ENCODE measurements at places on chromosomes 3 and 15.

DNA sequence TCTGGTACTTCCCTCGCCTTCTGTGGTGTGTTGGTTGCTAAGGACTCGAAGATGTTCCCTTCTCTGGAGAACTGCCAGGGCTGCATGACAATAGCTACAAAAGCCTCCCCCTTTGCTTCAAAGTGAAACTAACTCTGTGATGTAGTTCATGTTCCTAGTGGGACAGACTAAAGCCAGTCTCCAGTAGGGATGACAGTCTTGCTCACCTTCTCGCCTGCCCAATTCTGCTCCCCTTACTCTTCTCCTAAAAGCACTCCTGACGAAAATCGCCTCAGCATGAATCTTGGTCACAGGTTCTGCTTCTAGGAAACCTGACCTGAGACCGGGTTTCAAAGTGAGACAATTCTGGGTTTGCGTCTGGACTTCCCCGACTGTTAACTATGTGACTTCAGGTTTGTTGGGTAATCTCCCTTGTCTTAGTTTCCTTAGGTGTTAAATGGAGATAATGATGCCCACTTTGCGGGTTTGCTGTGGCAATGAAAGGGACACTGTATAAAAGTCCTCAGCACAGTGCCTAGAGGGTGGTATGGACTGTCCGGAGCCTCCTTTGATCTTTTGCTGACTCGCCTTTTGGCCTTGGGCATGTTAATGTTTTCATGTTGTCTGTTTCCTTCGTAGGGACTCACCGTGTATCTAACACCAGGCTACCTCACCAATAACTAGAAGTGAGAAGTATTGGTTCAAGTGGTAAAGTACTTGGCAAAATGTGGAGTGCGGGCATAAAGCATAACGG lies 24.9 kb upstream of the THRB start:
- DNase-seq = no peak

DNA sequence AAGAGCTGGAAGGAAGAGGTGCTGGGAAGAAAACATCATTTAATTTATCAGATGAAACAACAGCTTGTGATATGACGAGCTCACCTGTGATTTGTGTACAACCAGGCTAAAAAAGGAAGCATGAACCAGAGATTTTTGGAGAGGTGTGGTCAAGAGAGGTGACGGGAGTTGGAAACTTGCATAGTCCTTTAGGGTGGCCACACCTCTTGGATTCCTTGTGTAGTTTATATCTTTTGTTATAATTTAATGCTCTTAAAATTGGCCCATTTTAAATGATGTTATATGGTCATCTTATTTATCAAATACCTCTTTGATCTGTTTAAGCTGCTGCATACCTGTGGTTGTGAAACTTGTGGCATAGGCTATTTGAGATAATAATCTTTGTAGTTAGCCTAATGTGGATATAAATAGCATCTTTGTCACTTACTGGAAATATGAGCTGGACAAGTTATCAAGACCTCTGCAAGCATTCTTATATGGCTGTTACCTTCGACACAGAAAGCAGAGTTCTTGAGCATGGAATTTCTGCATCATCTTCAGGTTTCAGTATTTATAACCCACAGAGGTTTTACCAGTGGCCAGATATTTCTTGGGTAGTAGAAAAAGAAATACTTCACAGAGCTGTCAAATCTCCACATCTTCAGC lies 49.1 kb downstream of the IL1RAP start:
- DNase-seq = no peak

DNA sequence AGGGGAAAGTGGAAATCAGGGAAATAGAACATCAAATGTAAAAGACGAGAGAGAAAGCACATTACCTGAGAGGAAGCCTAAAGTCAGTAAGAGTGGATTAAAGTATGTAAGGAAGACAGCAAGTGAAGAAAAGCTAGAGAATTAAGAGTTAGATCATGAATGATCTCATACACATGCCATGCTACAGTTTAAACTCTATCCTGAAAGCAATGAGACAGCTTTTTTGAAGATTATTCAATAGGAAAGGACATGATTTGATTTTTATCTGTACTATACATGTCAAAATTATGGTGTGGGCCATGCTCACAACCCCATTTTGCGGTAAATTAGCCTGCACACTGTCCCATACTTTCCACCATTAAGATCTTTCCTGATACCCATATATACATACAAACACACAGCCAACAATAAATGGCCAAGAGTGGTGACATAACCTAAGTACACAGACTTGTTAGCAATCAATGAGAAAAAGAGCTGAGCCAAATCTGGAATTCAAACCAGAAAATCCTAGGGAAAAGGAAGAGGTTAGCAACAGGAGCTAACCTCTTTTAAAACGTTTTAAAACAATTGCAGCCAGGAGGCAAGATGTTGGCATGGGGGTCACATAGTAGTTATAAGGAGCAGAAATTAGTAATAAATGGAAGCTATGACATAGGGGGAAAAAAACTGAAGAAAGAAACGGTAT lies 4.5 kb downstream of the MYO9A start:
- no peak for DNase-seq

DNA sequence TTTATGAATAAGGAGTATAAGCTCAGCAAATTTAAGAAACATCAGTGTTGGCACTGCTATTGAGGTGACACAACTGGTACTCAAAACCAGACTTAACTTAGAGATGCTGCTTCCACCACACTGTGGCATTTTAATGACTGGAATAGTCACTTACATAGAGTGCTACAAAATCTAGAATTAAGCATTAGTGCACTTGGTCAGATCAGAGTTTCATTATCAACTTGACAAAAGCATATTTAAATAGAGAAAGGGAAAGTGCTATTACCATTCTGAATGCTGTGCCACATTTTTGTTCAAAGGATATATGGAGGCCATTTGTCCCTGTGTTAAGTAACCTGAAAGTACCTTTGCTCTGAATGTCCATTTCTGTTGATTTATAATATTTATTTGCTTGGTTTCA lies 800.7 kb upstream of the ALCAM start:
- DNase-seq = no peak

GRCh38 chr3:31908391-31909097 lies 72.5 kb downstream of the OSBPL10 start:
- no peak for DNase-seq

GRCh38 chr15:65289261-65289854 lies 2.7 kb upstream of the PARP16 start:
- DNase-seq = no peak

- DNase-seq = no peak
Observed at GRCh38 chr15:93024293-93024692, 64.7 kb downstream of the RGMA start.
